Activated naive CD4-positive, alpha-beta T cell treated with anti-CD3 and anti-CD28 coated beads for 36 hours (primary cell): ENCODE measurements at places on chromosomes 2 and 18. TPM values are rescaled to one million over a fixed set of nuclear protein-coding genes. Genes with fewer than 3 reads are reported as not detected.
A peak's percentile ranks its signal among the peaks of the same experiment; 100 is the strongest.

HMSD gene
- total RNA-seq: 31.7 TPM

CTLA4 gene
- total RNA-seq: 69.7 TPM

GREB1L gene
- total RNA-seq: not detected

DNA sequence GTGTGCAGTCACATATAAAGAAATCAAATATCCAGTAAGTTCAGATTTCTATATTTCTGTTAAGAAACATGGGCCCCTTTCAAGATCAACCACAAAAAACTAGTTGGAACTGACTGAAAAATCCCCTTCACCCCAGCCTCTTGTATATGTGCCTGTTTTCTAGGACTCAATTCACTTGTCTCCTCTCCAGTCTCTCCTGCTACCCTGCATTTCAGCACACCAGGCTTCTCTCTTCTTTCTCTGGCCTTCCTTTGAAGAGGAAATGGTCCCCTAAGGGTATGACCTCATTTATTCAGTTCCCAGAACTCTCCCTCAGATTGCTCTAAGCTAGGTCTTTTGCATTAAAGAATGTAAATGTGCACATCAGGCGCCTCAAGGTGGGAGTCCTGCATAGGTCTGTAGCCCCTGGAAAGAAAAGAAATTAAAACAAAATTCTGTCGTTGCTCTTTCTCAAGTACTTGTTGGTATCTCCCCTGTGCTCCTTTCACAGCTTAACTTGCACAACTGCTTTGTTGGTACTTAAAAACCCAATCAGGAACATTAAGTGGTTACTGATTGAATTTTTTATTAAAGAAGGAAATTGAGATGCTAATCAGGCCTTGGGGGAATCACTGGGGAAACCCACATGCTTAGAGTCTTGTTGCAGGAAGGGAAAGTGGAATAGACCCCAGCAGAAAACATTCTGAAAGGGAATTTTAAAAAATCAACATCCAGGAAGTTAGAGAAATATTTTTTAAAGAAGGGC lies 278.4 kb downstream of the AGPS start:
- no peak overlapping the region for H3K27ac ChIP-seq
- H3K36me3 ChIP-seq: no peaks in the 10 kb centered on the region
- no peak overlapping the region for H3K4me3 ChIP-seq

DNA sequence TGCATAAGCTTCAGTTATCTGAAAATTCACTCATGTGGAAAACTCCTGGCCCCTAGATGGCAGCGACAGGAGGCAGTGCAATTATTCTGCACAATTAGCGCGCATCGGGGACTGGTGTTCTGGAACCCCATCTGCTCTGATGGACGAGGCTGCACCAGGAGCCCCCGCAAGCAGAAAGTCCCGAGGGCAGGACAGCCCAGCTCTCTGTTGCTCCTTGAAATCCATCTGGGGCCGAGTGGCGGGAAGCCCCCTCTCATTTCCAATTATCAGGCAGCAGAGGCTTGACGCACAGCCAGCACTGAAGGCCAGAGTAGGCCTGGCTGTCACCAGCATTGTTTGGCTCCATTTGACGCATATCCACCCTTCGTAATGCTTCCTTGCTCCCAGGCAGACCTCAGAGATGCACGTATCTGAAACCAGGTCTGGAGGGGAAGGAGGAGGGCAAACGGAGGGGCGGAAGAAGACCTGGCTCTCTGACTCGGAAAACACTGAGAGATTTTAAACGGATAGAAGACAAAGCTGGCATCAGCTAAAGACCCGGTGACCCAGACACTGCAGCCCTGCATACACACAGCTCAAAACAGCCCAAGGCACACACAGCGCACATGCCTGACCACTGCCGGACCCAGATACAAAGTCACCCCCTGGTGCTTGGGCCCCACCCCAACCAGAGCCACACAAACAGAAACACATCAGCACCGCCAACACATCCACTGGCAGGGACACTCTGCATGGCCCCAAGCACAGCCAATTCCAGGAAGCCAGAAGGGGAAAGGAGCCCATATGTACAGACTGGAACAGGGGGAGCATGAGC lies 69.8 kb downstream of the TNS1 start:
- no peaks in the 10 kb centered on the region for H3K27me3 ChIP-seq
- no peak for DNase-seq
- H3K27ac ChIP-seq: no peak overlapping the region

GRCh38 chr2:18214936-18215335 lies 336.5 kb downstream of the KCNS3 start:
- H3K4me1 ChIP-seq: no peaks in the 10 kb centered on the region
- H3K4me3 ChIP-seq: no peak overlapping the region
- H3K27me3 ChIP-seq: peaks cover under 1% of the 10 kb centered on the region
- H3K36me3 ChIP-seq: no peaks in the 10 kb centered on the region
- no peak for DNase-seq

- no peak for DNase-seq
- peaks cover 13% of the 10 kb centered on the region for H3K4me1 ChIP-seq
- peak within 1 kb of the TSS; percentile 71 for H3K4me3 ChIP-seq
- H3K27me3 ChIP-seq: peaks cover 49% of the 10 kb centered on the region
Measured at GRCh38 chr18:57803103-57803969, at the start of gene ATP8B1. ATP8B1 (minus strand) TSS chr18:57803315; CDS start chr18:57731807, 71,508 bp downstream.

DNA sequence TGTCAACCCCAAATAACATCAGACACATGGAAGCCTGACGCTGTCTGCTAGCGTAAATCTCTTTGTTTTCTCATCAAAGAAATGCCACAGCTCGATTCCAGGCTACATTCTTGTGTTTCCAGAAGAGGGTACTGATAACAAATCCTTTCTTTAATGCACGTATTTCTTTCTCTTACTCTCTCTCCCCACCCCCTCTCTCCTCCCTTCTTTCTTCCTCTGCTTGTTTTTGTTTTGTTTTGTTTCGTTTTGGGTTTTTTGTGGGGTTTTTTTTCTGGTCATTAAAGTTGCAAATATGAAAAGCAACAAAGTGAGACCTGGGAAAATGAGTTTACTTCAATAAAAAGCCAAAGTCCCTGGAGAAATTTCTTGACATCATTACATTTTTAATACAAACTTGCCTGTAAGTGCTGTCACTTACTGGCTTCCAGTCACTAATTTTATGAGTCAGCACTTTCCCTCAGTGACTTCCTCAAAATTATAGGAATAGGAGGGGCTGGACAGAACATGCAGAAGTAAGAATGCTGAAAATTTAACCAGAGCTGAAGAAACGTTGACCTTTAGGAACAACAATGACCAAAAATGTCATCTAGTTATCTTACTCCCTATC lies 106.7 kb upstream of the NABP1 start:
- peak overlapping the region; percentile 89 for H3K27ac ChIP-seq
- peak; percentile 63 for DNase-seq
- peak overlapping the region; percentile 38 for H3K4me3 ChIP-seq
- peaks cover 2% of the 10 kb centered on the region for H3K27me3 ChIP-seq

- no peaks in the 10 kb centered on the region for H3K36me3 ChIP-seq
- peaks cover 16% of the 10 kb centered on the region for H3K27me3 ChIP-seq
- DNase-seq: peak; percentile 6
- no peak overlapping the region for H3K4me3 ChIP-seq
Measured at GRCh38 chr2:165238295-165238694, 919 bp upstream of the SCN2A start.

DNA sequence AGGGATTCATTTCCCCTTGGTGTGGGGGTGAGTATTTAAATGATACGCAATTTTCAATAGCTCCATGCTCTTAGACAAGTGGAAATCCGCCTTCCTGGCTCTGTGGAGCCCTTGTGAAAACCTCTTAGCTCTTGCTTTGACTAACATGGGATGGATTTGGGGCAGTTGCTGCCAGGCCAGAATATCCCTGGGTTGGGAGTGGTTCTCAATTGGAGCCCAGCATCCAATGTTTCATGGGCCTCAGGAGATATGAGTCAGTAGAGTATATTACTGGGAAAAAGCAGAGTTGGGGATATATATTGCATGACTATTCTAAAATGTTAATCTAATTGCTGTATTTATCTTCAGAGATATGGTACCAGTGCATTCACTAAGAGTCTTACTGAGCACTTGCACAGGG lies 104.4 kb upstream of the IL1R2 start:
- peaks cover 50% of the 10 kb centered on the region for H3K36me3 ChIP-seq
- no peak for DNase-seq
- H3K27ac ChIP-seq: no peak overlapping the region
- H3K27me3 ChIP-seq: no peaks in the 10 kb centered on the region

GRCh38 chr2:70380621-70381020 lies 78.8 kb upstream of the FAM136A start:
- H3K4me1 ChIP-seq: no peaks in the 10 kb centered on the region
- H3K27ac ChIP-seq: no peak overlapping the region
- no peaks in the 10 kb centered on the region for H3K36me3 ChIP-seq
- H3K27me3 ChIP-seq: no peaks in the 10 kb centered on the region
